Natural killer cell (primary cell): ENCODE measurements at places on chromosomes 1 and 21. TPM values are rescaled to one million over a fixed set of nuclear protein-coding genes. Genes with fewer than 3 reads are reported as not detected.
A peak's percentile ranks its signal among the peaks of the same experiment; 100 is the strongest.

GRCh38 chr1:42940851-42941639, 17.6 kb downstream of the SLC2A1 start:
- no peak for DNase-seq

DNA sequence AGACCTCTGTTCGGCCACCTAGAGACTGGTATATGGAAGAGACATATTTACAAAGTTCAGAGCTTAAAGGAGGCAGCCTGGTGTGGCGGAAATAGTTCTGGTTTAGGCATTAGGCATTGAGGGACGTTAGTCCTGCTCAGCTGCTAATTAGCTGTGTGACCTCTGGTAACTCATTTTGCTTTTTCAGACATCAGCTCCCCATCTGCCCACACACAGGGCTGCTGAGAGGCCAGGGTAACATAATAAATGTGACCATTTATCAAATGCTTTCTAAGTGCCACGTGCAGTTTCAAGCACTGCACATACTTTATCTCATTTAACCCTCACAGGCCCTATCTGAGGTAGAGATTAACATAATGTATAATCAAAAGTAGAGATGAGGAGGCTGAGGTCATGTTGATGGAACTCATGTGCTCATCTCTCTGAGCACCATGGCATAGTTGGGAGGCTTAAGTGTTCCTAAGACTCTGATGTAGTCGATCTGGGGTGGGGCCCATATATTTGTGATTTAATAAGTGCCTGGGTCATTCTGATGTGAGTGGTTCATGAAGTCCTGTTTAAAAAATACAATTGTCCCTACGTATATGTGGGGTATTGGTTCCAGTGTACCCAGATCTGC, 267.2 kb upstream of the PLXNA2 start:
- DNase-seq, result no peak

DNA sequence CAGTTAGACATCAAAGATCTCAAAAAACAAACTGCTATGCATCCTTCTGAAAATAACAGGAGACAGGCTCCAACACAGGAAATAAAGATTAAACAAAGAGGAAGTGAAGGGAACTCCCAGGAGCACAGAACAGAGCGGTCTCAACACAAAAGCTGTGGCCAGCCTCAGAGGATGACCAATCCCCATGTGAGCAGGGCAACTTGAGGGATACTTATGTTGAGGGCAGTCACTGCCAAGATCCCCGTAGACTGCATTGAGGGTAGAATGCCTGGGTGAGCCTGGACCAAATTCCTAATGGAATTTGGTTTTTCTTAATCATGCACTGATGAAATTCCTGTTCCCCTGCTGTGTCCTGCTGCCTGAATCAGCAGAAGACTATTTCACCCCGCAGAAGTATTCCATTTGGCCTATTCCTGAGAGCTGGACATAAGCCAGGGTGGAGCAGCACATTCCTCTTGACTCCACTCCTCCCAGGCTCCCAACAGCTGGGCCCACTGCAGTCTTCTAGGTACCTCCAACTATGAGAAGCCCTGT, 49.0 kb downstream of the JAK1 start:
- DNase-seq, result no peak

The CD1B gene
- not detected for total RNA-seq

The TIPRL gene
- 23.5 TPM for total RNA-seq

The IGSF3 gene
- 0.05 TPM for total RNA-seq

DNA sequence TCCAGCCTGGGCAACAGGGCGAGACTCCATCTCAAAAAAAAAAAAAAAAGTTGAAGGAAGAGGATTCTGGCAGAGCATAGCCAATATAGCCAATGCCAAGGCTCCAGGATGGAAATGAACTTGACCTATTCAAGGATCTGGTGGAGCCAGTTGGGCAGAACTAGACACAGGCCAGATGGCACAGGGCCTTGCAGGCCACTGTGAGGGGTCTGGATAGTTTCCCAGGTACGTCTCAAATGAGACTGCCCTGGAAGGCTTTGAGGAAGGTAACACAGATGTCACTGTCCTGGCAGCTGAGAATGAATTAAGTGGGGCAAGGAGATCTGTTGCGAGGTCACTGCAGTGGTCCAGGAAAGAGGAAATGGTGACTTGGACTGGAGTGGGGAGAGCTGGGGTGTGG, 12.0 kb upstream of the ARHGEF19 start:
- DNase-seq, result no peak

The FAM177B gene
- total RNA-seq, result not detected

GRCh38 chr1:248155927-248156326, 11.0 kb downstream of the OR2M5 start:
- no peak for DNase-seq

DNA sequence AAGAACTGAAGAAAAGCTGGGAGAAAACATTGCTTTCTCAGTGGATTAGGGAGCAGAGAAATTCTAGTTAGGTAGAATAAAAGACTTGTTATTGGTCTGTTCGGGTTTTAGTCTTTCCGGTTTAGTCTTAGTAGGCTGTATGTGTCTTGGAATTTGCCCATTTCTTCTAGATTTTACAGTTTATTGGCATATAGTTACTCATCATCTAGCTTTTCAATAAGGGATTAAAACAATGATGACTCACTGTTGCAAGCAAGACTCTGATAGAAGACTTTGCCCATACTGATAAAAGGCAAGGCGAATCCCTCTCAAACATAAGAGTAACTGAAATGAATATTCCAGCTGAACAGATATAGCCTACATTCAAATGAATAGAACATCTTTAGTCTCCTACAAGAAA, 62.3 kb downstream of the GPR137B start:
- no peak for DNase-seq

The PFKFB2 gene
- total RNA-seq, result 8.5 TPM

GRCh38 chr1:231177226-231177625, 15.4 kb downstream of the TRIM67 start:
- no peak for DNase-seq

DNA sequence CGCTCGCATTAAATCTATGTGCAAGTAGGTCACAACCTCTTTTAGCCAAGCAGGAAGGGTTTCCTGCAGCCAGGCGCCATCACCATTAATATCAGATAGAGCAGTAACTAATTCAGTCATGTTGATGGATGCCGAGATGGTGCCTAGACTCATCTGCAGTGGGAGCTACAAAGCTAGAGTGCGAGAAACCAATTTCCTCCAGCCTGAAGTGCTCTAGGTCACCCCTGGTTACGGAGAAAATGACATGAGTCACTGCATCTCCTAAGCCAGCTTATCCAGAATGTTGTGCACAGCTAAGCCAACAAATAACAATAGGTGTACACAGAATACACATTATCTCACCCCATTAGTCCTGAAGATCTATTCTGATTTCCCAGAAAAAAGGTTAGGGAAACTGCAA, 36.0 kb downstream of the OVAAL start:
- no peak for DNase-seq

GRCh38 chr21:29208682-29209059, 78.2 kb downstream of the MAP3K7CL start:
- no peak for DNase-seq

- DNase-seq, result no peak
Observed at GRCh38 chr1:54284781-54285529, 85.0 kb downstream of the MRPL37 start.

DNA sequence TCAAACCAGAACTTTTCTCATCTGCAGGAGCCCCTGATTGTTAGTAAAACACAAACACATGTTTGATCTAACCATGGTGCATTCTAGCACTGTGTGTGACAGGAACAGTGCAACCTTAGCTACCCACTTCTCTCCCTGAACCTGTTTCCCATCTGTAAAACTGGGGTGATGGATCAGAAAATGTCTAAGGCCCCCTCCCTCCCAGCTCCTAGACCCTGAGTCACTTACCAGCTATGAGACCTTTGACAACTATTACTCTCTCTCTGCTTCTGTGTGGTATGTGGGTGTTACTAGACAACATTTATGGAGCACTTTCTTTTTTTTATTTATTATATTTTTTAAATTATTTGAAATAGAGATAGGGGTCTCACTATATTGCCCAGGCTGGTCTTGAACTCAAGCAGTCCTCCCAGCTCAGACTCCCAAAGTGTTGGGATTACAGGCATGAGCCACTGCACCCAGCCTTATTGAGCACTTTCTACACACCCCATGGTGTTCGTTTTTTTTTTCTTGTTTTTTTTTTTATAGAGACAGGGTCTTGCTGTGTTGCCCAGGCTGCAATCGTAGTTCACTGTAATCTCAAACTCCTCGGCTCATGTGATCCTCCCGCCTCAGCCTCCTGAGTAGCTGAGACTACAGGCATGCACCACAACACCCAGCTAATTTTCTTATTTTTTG, 2.6 kb downstream of the INPP5B start:
- no peak for DNase-seq

The LCE1B gene
- total RNA-seq, result not detected

DNA sequence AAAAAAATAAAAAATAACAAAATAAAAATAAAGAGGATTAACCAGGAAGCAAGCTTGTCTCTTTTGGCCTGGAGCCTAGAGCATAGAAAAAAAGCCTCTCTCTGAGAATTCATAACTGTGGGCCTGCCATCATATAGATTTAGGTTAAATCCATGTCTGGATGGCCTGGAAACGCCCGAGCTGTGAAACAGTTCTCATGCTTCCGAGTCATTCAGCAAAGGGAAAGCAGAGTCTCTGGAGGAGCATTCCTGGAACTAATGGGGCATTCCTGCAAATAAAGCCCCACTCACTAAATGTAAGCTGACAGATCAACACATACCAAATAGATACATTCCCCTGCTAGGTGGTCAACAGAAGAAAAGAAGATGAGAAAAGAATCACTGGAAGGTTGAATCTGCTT, 75.8 kb upstream of the GNG4 start:
- DNase-seq, result no peak

GRCh38 chr1:89451011-89451410, 73.6 kb upstream of the LRRC8B start:
- DNase-seq, result no peak

GRCh38 chr1:1291023-1291528, 10.8 kb downstream of the SCNN1D start:
- no peak for DNase-seq

DNA sequence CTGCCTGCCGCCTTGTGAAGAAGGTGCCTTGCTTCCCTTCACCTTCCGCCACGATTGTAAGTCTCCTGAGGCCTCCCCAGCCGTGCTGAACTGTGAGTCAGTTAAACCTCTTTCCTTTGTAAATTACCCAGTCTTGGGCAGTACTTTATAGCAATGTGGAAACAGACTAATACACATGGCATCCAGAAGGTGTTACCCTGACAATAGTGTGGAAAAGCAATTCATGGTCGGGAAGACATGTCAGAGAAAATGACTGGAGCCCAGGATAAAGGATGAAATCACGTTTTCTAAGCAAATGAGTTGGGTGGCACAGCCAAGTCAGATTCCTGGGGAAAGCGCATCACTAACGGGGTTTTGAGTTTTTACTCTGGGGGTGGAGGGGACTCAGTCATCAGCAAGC, 76.4 kb downstream of the HLCS start:
- no peak for DNase-seq

The C1orf141 gene
- not detected for total RNA-seq

DNA sequence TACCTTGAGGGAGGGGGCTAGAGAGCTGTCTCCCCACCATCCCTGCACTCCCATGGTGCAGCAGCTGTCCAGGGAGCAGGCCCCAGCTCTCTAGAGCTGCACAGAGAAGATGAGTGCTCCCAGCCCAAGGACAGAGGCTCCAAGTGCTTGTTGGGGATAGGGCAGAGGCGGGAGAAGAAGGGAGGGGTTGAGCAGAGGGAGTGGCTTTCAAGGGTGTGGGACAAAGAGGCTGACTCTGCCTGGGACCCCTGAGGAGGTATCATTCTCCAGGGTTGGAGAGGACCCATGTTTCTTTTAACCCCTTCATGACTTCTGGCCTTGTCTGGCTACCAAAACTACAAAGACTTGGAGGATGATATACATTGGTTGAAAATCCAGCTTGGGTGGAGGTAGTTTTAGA, 14.6 kb downstream of the FOXD2 start:
- DNase-seq, result no peak

- DNase-seq, result no peak
Observed at GRCh38 chr1:8337776-8338525, 20.0 kb downstream of the SLC45A1 start.

GRCh38 chr1:6513320-6513801, 21.9 kb upstream of the PLEKHG5 start:
- DNase-seq, result no peak

- no peak for DNase-seq
Observed at GRCh38 chr1:231272880-231273279, 31.9 kb downstream of the GNPAT start.

DNA sequence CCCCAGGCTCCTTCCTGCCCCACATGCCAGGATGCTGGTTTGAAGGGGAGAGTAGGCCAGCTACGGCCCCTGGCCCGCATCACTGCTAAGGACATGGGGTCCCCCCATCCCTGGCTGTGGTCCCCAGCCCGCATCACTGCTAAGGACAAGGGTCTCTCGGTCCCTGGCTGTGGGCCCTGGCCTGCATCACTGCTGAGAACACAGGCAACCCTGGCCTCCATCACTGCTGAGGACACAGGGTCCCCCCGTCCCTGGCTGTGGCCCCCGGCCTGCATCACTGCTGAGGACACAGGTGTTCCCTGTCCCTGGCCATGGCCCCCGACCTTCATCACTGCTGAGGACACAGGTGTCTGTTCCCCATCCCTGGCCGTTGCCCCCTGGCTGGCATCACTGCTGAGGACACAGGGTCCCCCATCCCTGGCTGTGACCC, 448 bp upstream of the OBSCN start:
- DNase-seq, result no peak

DNA sequence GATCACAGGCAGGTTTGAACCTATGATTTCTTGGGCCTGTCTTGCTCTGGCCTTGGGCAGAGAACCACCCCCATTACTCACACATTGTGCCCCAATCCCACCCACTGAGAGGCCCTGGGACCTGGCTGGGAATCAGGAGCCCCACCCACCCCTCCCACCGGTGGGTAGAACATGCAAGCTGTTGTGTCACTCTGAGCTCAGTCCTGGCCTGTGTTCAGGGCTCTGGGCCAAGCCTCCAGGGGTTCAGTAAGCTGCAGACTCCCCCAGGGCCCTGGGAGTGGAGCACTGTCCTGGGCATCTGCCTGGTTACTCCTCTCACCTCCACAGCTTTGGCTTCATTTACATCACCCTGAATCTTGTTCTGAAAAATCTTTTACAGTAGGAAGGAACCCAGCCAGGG, 270.5 kb downstream of the RRAGC start:
- no peak for DNase-seq

- no peak for DNase-seq
Observed at GRCh38 chr21:23809573-23809972, 1797.7 kb downstream of the MRPL39 start.

GRCh38 chr1:227910511-227911153, 37.1 kb downstream of the WNT9A start:
- no peak for DNase-seq

DNA sequence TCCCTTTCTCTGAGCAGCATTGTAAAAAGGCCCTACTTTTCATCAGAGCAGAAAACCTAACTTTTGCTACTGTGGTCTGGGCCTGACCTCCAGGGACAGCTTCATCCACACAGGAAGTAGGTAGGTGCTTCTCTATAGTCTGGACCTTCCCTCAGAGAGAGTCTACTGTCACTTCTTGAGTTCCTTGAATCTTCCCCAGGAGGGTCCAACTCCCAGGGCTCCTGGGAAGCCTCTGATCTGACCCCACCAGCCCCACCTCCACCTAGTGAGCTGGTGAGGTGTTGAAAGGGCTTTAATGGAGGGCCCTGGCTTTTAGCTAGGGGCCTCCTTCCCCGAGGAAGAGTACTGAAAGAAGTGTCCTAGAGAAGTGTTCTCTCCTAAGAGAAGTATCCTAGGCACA, 2.7 kb upstream of the VANGL2 start:
- DNase-seq, result no peak

The IFNLR1 gene
- total RNA-seq, result 0.19 TPM

GRCh38 chr1:200873116-200873670, 412 bp downstream of the GPR25 start:
- DNase-seq, result no peak

- no peak for DNase-seq
Observed at GRCh38 chr1:151892190-151892589, 17.1 kb downstream of the THEM4 start.

GRCh38 chr1:100358210-100358609, 5.9 kb downstream of the CDC14A start:
- peak; percentile 61 for DNase-seq
